ENCODE measurements at places on chromosomes 6 and 20.

GRCh38 chr20:34475979-34476736 lies 40.1 kb upstream of the DYNLRB1 start:
- DNase-seq = no peak

DNA sequence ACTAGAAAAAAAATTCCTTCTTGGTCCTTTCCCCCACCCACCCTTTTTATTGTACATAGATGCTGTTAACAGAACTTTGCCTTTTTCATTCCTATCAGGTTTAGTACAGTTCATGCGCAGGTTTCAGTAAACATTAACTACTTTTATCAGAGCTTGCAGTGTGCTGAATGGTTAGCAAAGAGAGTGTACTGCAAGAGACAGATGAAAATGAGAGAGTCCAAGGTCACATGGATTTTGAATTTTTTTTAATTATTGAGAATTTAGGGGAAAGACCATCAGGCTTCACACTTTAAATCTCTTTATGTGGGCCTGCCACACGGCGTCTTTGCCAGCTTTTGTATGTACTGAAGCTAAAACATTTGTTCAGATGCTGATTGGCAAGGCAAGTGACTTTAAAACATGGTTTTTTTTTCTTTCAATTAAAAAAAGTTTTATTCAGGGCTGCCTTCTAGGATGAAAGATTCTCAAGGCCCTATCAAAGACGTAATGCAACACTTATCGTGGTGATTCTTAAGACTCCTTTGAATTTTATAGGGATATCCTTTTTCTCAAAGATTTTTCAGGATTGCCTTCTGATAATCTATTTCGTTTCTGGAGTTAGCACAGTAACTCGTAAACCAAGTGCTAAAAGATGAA lies 32.2 kb downstream of the RREB1 start:
- no peak for DNase-seq

GRCh38 chr6:46563924-46564323 lies 72.7 kb upstream of the RCAN2 start:
- DNase-seq = no peak

GRCh38 chr6:143510991-143511891 lies at the start of gene FUCA2:
Gene FUCA2 (minus strand): TSS chr6:143511720. CDS start chr6:143511634, 86 bp downstream.
- DNase-seq = peak; percentile 58

DNA sequence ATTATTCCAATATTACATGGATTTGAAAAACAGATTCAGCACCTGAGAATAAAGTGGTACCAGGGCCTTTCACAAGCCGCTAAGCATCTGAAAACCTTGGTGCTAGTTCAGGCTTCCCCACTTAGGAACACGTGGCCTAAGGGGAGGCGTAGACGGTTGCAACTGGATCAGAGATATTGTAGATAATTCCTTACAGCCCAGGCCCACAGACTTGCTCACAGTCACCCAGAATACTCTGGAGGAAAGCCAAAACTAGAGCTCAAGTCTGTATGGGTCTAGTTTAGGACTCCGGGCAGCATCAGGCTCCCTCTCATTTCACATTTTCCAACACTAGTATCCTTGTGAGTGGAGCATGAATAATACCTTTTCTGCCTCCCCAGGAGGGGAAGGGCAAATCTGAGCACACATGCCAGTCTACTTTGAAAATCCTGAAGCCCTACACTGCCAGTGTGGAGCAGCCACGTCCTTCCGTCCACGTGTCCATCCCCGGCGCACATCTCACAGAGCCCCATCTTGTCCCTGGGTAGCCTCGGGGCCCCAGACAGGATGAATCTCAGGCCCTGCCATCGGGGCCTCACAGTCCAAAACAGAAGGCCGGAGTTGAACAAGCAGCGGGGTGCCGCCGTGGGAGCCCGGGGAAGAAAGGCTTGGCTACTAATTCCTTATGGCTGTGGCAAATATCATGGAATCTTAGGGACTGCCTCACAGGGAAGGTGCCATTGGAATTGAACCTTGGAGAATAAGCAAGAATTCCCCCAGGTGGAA lies 299.3 kb downstream of the NRN1 start:
- DNase-seq = no peak

- no peak for DNase-seq
Observed at GRCh38 chr6:18465410-18466154, 78.4 kb downstream of the RNF144B start.

- DNase-seq = no peak
Observed at GRCh38 chr6:53944543-53944942, 149.7 kb downstream of the LRRC1 start.

- no peak for DNase-seq
Observed at GRCh38 chr6:13776602-13777001, 37.8 kb downstream of the MCUR1 start.

DNA sequence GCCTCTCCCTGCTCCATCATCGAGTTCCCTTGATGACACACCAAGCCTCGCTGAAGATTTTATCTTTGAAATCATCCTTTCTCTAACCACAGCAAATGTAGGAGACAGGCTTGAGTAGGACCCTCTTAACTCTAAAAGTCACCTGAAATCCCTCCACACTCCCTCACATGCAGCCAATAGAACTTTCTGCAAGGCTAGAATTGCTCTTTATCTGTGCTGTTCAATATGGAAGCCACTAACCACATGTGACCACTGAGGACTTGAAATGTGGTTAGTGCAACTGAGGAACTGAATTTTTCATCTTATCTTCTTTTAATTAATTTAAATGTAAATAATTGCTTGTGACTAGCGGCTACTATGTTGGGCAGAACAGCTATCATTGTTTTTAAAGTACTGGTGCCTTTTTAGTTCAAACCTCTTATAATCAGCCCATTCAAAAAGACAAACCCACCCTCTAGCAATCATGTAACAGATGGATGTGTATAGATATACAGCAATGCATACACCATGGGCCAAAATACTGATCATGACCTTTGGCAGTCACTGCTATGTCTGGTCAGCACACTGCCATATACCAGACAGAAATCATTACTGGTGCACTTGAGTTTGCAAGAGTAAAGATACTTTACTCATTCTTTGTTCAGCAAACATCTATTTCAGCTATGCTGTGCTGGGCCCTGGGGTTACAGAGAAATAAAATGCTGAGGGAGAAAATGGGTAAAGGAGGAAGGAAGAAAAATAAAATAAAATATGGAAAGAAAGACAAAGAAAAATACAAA lies 50.0 kb downstream of the GFOD1 start:
- DNase-seq = no peak

- no peak for DNase-seq
Observed at GRCh38 chr6:41345901-41346300, 10.5 kb downstream of the NCR2 start.

DNA sequence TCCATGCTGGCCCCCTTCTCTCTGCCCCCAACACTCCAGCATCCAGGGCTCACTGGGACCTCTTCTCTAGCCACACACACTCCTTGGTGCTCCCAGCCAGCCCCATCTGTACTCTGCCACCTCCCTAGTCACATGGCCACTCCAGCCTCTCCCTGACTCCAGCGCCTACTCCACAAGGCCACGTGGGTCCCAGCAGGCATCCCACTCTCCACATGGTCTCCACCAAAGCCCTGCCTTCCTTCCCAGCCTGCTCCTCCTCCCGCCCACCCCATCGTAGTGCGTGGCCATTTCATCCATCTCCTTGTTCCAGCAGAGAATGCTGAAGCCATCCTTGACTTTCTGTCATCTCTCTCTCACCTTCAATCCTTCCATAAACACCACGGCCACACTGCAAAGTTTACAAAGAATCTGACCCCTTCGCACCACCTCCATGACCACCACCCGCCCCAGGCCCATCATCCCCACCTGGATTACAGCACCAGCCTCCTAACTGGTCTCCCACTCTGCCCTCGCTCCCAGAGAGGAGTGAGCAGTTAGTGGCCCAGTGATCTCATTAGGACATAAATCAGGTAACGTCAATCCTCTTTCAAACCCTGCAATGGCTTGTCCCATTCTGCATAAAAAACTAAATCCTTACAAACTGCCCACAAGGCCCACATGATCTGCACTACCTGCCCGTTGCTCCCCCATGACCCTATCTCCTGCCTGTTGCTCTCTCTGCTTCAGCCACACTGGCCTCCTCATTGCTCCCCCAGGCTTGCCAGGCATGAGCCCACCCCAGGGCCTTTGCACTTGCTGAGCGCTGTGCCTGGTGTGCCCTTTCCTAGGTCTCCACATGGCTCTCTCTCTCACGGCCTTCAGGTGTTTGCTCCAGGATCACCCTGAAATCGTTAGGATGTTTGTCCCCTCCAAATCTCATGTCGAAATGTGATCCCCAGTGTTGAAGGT lies 96.2 kb downstream of the GRM4 start:
- no peak for DNase-seq

DNA sequence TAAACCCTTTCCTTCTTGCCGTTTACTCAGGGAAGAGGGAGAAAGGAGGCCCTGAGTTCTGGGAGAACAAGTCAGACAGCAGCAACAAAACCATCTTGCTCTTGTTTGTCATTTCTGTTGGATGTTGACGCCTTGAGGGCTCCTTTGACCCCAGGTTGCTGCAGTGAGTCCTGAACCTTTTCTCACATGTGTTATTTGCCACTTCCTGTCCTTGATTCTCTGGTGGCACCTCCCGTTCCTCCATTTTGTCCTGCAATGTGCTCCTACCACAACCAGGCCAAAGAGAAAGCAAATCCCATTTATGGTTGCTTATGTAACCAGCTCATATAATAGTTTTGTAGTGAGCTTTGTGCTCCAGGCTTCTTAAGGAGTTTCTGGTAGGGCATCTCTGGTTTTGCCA lies 66.6 kb upstream of the ADGRF4 start:
- no peak for DNase-seq

DNA sequence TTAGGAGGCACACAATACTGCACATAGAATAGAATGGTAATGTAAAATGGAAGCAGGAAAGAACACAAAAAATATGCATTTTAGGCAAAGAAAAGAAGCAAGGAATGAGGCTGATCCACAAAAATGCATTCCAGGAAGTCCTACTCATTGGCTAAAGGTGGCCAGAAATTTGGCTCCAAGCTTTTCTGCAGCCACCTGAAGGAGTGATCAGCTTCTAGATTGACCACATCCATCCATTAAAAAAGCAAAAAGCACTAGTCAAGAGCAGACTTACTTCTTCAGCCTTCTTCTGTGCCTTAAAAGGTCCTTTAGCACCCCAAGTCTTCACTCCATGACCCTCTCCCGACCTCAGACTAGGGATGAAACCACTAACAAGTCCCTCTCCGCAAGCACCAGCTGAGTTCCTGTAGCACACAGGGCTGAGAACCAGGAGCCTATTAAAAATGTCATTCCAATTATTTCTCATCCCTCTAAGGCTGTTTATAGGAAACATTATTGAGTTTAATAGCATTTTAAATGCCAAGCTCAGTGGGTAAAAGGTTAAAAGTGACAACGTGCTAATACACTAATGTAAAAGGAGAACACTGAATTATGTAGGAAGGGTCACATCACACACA lies 36.5 kb downstream of the TRAM2 start:
- DNase-seq = no peak

GRCh38 chr6:12350644-12351170 lies 60.5 kb downstream of the EDN1 start:
- no peak for DNase-seq

- no peak for DNase-seq
Observed at GRCh38 chr6:134936476-134936875, 13.4 kb downstream of the ALDH8A1 start.

DNA sequence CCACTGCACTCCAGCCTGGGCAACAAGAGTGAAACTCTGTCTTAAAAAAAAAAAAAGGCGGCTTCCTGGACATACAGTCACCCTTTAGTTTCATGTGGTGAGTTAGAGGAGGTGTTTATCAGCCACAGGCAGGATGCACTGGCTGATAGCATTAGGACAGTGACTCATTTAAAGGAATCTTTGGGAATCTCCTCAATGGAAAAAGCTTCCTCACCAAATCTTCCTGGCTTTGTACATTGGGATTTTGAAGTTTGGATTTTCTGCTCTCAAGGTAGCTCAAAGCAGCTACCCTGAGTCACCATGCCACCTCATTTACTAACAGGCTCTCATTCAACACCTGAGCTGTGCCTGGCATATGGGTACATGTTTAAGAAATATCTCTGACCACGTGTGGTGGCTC lies 20.2 kb downstream of the PRPH2 start:
- DNase-seq = no peak

- DNase-seq = no peak
Observed at GRCh38 chr6:107714104-107714503, 110.0 kb downstream of the SCML4 start.

DNA sequence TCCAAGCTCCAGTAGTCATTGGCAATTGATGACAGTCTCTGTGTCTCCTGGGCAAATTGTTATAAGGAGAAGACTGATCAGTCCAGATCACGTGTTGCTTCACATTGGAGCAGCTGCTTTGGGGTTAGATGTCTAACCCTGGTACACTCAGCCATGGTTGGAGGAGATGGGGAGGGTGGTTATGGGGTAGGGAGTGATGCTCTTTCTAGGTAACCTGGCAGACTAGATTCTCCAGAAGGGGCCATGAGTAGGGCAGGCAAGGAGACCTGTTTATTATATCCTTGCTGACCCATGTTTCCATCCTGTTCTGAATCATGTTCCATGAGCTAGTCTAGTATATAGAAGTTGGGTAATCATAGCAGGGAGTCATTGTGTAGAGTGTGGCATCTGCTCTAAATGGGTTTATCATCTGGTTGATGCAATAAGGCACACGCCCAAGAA lies 50.8 kb upstream of the BACH2 start:
- DNase-seq = no peak

GRCh38 chr6:35810971-35811698 lies 6.0 kb downstream of the LHFPL5 start:
- no peak for DNase-seq

- no peak for DNase-seq
Observed at GRCh38 chr20:58722877-58723627, 30.5 kb downstream of the NPEPL1 start.

- no peak for DNase-seq
Observed at GRCh38 chr6:129893640-129894039, 32.5 kb upstream of the TMEM244 start.

- DNase-seq = peak; percentile 18
Observed at GRCh38 chr20:5557123-5557522, 193.1 kb upstream of the SHLD1 start.

- DNase-seq = no peak
Observed at GRCh38 chr6:99130897-99131873, 183.4 kb upstream of the FBXL4 start.

GRCh38 chr6:20200761-20201630 lies 11.3 kb downstream of the MBOAT1 start:
- DNase-seq = no peak

GRCh38 chr6:34099878-34100277 lies 46.0 kb downstream of the GRM4 start:
- no peak for DNase-seq

DNA sequence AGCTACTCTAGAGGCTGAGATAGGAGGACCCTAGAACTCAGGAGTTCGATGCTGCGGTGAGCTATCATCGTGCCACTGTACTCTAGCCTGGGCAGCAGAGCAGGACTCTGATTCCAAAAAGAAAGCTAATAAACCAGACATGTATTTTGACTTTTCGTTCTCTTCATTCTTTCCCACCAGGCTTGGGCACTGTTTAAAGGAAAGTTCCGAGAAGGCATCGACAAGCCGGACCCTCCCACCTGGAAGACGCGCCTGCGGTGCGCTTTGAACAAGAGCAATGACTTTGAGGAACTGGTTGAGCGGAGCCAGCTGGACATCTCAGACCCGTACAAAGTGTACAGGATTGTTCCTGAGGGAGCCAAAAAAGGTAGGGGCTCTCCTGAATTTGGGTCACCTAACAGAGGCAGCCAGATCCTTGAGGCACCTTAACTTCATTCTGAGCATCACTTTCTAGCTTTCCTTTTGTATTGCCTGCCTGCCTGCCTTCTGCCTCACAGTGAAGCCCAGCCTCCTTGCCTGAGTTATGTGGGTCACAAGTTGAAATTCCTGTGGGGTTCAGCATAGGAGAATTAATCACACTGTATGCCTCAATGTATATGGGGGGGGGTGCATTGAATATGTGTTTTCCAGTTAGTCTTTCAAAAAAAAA lies 3.2 kb downstream of the IRF4 start:
- DNase-seq = no peak
